Stimulated activated CD4-positive, alpha-beta T cell treated with anti-CD3 and anti-CD28 coated beads, Interleukin-1b, Interleukin-23, amount 100 ng/mL, for 24 hours (primary cell): ENCODE measurements at places on chromosomes 3 and 15.

GRCh38 chr3:17132286-17133115 lies 247.7 kb downstream of the PLCL2 start:
- no peak for DNase-seq

GRCh38 chr3:148235566-148235965 lies 462.1 kb upstream of the AGTR1 start:
- DNase-seq = no peak

DNA sequence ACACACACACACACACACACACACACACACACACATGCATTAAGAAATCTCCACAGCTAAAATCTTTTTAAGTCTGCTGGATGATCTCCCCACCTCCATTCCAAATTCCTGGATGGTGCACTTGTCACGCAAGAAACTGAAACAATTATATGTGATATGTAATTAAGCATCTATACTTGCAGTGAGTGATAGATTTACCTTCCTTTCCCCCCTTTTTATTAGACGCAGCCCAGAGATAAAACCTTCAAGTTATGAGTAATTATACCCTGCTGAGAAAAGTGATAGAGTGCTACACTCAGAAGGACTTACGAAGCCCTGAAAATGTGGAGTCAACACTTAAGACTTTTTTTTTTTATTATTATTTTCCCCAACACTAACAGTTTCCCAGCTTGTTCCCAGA lies 255.2 kb downstream of the LSAMP start:
- no peak for DNase-seq

DNA sequence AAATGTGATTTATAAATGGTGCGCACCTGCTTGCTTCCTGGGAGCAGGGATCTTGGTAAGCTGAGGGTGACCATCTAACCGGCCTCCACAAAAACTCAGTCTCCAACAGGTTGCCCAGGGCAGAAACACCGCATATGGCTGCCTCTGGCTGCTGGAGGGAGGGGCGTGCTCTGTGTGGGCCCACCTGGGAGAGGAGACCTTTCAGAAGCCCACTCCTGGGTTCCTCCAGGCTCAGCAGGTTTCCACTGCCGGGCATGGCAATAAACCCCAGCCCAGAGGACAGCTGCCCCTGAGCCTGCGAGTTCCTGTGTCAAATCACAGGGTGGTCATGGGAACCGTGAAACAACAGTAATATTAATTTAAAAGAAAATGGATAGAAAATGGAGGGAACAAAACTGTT lies 85.6 kb downstream of the OCA2 start:
- no peak for DNase-seq

- DNase-seq = no peak
Measured at GRCh38 chr3:51588724-51589123, 50.2 kb downstream of the RAD54L2 start.

DNA sequence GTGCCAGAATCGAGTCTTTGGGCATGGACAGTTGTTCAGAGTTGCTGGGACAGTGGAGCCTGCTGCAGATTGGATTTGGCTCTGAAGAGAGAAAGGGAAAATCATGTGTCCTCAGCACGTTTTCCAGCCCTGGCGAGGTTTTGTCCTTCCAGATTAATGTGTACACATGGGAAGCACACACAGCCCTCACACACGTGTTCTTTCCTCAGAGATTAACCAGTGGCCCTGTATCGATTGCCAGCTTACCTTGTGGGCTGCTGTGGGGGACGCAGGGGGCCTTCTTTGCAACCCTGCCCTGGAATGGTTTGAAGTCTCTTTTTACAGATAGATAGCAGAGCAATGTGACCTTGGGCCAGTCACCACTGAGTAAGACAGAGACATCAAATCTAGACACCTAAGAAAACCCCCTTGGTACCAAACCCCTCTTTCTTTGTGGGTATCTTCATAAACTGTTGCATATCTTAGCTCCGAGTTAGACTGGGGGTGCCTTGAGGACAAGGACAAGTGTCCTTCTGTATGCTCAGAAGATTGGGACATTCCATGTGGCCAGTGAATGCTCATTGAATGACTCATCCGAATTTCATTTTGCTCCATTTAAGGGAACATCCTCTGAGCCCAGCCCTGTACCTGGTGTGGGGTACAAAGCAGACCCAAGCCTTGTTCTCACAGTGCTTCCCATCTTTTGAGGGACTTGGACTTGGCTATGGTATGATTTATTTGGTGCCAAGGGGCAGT lies 48.0 kb downstream of the SMAD6 start:
- no peak for DNase-seq

DNA sequence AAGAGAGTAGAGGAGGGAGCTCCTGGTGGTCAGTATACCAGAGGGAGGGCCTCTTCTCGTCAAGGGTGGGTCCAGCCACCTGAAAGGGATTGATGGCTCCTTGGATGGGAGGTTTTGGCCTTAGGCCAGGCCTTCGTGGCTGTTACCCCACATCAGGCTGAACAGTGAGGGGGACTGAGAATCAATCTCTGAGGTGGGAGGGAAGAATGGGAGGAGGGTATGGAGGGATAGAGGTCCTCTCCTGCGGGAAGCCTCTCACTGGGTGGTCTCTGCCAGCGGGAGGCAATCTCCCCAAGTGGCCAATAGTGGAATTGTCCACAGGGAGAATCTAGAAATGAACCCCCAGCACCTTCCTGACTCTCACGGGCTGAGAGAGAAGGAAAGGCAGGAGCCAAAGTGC lies 53.5 kb downstream of the BSN start:
- no peak for DNase-seq

GRCh38 chr15:77599357-77599756 lies 33.4 kb downstream of the LINGO1 start:
- DNase-seq = no peak

DNA sequence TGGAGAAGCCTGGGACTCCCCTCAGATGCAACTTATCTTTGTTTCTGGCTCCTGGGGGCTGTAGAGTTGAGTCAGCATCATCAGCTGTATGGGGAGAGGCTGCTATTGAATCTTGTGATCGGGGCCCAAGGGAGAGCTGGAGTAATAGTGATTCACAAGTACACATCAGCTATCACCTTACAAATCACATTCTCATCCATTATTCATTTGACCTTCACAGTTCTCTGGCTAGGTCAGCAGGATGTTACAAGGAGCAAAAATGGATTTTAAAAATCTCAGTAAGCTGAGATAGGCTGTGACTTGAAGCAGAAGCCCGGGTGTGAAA lies 175.0 kb downstream of the OPA1 start:
- DNase-seq = no peak

DNA sequence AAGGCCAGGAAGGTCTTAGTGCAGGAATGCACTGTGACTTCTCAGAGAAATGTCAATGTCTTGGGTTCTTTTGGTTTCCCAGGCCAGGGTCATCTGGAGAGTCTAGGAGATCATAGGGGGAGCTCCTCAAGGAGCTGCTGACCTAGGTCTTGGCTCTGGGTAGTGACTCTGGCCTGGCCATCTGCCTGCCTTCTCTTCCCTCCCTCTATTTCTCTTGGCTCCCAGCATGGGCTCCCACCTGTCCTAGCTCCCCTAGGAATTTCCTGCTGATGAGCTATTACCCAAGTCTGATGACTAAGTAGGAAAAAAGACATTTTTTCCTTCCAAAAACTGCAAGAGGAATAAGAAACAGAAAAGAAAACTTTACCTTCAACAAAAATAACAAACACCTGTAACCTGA lies 57.4 kb downstream of the BSN start:
- DNase-seq = no peak

GRCh38 chr3:187986514-187986934 lies 167.4 kb upstream of the LPP start:
- DNase-seq = peak; percentile 35

DNA sequence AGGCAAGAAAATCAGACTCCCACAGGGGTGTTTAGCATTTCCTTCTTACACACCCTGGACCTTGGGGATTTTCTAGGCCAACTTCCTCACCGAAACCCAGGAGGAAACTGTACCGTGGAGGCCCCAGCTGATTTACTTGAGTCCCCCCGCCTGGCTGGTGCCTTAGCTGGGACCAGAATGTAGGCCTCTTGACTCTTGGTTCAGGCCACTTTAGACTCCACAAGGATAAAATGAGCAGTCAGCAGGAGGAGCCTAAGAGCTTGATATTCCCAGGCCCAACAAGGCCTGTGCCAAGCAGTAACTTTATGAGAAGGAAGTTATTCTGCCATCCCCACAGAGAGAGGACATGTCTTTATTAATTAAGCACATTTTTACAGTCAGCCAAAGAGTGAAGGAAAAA lies 4.6 kb upstream of the APBA2 start:
- DNase-seq = no peak

- DNase-seq = no peak
Measured at GRCh38 chr3:40404591-40405198, 17.7 kb downstream of the ENTPD3 start.

DNA sequence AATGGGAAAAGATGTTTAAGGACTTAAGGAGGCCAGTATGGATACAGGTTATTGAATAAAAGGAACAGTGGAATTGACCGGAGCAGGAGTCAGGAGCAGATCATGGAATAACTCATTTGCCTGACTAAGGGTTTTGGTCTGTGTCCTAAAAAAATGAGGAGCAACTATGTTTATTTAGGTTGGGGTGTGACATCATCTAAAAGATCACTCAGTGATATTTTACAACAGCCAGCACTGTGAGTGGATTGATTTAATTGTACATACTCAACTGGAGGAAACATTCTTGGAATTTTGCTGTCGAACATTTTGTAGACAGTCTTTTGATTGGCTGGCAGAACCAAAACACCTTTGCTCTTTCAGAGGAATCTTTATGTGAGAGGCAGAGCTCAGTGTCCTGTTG lies 348.6 kb upstream of the CDIN1 start:
- DNase-seq = no peak

- no peak for DNase-seq
Measured at GRCh38 chr15:53918180-53919079, 59.8 kb upstream of the UNC13C start.

- DNase-seq = peak; percentile 54
Measured at GRCh38 chr3:16286161-16286560, 21.1 kb downstream of the OXNAD1 start.

- no peak for DNase-seq
Measured at GRCh38 chr3:36874424-36874823, 70.4 kb downstream of the TRANK1 start.

DNA sequence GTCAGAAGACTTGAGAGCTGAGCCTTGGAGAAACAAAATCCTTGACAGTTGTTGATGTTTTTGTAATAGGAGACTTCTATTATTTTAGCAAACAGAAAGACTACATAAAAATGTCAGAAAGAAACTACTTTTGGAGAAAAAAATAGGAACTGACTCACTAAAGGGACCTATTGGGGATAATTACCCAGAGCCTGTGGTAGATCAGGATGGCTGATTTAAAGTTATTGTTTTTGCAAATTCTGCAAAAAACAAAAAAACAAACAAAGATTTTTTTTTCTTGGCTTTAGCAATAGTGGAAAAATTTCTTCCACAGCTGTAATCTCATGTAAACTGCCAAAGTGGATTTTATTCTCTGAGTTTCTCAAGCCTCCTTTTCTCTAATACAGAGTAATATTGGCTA lies 101.5 kb upstream of the SATB1 start:
- DNase-seq = no peak

DNA sequence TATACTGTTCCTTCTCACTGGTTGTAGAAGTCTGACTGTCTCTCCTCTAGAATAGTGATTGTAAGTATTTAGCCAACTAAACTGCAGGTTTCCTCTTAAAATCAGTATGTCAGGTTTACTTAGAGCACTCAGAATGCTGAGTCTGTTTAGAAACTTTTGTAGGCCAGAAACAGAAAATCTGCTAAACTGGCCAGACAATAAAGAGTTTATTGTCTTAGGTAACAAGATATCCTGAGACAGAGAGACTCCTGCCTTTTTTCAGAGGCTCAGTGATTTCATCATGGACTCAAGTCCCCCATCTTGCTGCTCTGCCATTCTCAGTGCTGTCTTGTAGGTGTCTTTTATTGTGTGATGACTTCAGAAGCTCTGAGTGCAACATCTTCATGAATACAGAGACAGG lies 279.0 kb downstream of the MFSD1 start:
- no peak for DNase-seq

DNA sequence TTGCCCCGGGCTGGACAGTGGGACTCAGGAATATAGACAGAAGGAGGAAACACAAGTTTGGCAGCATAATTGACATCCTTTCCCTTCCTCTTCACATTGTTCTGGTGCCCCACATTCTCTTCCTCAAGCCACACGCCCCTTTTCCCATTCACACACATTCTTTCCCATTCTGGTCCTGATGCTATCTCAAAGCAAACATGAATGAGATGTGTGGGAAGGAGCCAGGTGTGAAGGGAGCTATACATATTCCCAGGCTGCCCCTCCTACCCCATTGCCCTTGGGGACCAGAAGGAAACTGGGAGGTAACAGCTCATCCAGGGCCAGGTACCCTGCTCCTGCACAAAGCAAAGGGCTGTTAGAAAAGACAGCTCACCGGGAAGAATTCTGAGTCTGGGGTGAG lies 23.4 kb upstream of the CLK3 start:
- no peak for DNase-seq

DNA sequence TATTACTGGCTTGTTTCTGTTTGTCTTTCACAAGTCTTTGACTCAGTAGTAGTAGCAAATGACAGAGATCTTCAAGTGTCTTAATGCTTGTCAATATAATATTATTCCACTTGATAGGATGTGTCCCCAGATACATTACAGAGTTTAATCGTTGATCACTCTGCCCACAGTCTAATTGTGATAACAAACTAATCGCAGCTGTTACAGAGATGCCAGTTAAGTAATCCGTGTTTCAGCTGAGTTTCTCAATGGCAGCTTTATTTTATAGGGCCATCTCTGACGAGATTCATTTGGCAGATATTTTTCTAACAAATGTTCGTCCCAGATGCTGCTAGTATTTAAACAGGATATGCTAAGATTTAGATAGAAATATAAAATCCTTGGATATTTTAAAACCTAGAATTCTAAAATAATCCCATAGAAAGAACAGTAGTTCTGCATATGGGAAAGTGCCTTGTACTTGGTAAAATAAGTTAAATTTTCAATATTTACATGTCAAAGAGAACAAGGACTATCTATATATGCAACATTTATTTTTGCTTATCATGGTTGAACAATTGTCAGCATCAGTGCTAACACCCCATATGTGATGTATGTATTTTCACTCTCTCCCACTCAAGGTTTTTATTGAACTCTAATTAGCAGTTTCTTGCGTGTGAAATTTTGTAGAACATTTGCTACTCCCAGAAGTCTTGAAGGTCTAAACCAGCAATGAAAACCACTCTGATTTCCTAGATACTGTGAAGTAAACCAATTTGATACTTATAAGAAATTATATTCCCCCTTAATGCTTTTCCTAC lies 185.5 kb downstream of the MBNL1 start:
- no peak for DNase-seq

DNA sequence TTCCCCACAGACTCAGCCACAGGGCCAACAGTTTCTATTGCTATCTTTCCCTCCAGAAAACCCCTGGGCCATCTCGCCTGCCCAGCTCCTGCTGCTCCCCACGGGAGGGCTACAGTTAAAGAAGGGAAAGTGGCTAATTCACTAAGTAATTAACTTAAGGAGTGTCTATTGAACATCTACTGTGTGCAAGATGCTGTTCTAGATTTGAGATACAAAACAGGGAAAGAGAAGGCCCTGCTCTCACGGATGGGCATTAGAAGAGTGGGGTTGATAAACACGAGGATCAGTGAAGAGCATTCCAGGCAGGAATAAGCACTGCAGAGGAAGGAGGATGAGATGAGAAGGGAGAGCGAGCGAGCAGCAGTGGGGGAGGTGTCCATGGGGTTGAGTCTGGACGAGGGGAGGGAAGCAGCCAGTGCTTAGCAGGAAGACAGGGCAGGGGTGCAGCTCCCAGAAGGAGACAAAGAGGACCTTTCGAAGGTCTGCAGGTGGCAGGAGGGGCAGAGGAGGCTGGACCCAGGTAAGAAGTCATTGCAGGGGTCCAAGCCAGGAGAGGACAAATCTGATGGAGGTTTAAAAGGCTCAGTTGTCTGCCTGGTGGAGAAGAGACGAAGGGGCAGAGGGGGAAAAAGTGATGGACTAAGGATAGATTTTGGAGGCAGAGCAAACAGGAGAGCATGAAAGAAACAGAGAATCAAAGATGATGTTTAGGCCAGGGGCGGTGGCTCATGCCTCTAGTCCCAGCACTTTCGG lies 64.7 kb downstream of the KLF15 start:
- DNase-seq = no peak
